ENCODE measurements at places on chromosomes 6 and 20.

- DNase-seq: no peak
Measured at GRCh38 chr6:15267221-15267620, 21.4 kb downstream of the JARID2 start.

GRCh38 chr20:63159826-63160640, 55.9 kb downstream of the YTHDF1 start:
- DNase-seq: no peak

DNA sequence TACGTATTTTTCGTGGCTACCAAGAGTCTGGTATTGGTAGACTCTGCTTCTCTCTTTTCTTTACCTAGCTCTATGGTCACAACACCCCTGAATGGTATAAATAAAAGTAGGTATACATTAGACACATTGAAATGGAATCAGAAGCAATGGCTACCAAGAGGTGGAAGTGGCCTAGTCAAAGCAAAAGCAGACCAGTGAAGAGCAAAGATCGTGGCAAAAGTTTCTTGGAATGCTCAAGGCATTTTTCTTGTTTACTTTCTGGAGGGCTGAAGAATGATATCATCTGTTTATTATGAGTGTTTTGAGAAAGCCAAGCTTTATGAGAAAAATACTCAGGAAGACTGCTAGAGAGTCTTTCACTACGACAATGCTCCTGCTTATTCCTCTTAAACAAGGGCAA, 28.6 kb upstream of the MOCS1 start:
- no peak for DNase-seq

DNA sequence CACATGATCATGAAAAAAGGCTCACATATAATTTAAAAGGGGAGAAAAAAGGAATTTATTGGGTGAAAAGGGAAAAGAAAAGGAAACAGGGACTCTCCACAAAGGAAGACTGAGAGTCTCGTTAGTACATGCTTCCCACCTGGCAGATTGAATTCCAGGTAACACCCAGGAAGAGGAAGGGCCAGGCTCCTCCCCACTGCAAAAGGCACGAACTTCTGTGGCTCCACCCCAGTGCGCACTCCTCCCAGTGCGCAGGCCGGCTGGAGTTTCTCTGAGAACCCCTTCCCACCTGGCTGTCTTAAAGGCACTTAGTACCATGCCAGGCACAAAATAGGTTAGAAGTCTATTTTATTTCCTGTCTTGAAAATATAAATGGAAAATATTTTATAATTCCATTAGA, 129.8 kb downstream of the COL12A1 start:
- no peak for DNase-seq

GRCh38 chr6:116286773-116287358, 7.1 kb upstream of the TSPYL1 start:
- DNase-seq: no peak

- peak; percentile 67 for DNase-seq
Measured at GRCh38 chr6:42771741-42772100, 10.1 kb upstream of the BICRAL start.

GRCh38 chr20:52446421-52447224, 255.0 kb upstream of the ZFP64 start:
- no peak for DNase-seq

DNA sequence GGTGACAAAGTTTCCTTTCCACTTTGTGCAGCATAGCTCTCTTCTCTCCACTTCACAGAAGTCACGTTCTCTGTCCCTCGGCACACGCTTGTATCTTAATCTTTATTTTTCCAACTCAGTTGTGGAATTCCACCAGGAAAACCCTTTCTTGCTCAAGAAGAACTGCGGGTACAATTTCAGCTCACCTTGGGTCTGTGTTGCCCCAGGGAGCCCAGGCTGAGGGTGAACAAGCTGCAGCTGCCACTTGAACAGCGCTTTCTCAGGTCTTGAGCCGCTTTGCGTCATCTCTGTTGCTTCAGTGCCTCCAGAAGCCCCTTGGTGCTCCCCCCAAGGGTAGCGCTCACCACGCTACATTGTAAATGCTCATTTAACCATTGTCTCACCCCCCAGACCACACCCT, 229.2 kb upstream of the TAB2 start:
- DNase-seq: no peak

DNA sequence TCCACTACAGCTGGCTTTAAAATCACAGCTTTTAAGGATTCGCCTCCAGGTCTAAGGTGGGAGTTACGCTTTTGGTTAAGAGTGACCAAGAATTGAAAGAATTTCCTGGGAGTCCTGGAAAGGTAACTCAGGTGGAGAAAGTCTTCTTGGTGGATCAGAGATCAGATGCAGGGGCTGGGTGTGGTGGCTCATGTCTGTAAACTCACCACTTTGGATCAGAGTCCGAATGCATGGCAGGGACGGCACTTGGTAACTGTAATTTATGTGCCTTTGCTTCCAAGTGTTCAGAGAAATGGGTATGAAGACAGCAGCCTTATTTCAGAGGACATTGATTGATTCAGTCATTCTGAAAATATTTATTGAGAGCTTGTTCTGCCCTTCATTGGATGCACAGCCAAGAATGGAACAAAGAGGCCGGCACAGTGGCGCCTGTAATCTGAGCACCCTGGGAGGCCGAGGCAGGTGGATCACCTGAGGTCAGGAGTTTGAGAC, 18.0 kb upstream of the JARID2 start:
- DNase-seq: no peak

DNA sequence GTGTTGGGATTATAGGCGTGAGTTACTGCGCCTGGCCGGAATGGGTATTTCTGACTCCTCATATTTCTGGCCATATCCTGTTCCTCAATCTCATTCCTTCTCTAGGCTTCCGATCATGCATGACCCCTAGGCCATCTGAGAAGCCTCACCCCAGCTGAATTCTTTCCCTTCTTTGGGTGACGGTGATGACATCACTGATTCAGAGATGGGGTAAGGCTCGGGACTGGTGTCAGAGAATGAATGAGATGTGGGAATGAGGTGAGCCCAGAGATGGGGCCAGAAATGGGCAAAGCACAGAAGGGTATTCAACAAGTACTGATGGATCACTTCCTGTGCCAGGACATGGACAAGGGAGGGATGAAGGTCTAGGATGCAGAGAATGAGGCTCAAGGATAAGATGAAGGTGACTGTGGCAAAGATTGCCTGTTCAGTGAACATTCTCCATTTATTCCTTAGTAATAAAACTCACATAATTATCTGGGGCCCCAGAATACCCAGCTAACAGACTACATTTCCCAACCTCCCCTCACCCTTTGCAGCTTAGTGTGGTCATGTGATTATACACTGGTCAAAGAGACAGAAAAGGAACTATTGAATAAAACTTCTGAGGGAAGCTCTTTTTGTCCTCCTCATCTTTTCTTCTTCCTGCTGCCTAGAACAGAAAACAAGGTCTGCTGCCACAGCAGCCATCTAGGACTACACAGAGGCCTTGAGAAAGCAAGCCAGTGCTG, 39.6 kb downstream of the KIAA0319 start:
- DNase-seq: no peak

DNA sequence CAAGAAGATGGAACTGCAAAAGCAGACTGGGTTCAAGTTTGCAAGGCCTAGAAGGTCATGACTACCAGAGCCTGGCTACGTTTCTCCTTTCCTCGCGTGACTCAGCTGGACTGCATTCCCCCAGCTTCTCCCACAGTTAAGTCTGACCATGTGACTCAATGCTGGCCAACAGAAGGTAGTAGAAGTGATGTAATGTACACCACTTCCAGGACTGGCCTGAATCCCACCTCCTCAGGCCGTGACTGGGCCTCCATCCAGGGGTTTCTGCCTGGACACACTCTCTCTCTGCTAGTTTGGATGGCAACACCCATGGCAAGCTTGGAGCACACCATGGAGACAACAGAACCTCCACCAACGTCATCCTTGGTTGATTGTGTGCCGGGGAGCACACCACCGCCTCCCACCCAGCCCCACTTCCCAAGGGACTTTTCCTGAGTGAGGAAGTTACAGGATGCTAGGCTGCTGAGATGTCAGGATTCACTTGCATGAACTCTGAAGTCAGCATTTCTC, 112.0 kb upstream of the CDYL start:
- no peak for DNase-seq

- DNase-seq: no peak
Measured at GRCh38 chr6:46918806-46919205, 2.9 kb downstream of the ADGRF5 start.

- no peak for DNase-seq
Measured at GRCh38 chr6:31397901-31398525, 5.4 kb upstream of the MICA start.

DNA sequence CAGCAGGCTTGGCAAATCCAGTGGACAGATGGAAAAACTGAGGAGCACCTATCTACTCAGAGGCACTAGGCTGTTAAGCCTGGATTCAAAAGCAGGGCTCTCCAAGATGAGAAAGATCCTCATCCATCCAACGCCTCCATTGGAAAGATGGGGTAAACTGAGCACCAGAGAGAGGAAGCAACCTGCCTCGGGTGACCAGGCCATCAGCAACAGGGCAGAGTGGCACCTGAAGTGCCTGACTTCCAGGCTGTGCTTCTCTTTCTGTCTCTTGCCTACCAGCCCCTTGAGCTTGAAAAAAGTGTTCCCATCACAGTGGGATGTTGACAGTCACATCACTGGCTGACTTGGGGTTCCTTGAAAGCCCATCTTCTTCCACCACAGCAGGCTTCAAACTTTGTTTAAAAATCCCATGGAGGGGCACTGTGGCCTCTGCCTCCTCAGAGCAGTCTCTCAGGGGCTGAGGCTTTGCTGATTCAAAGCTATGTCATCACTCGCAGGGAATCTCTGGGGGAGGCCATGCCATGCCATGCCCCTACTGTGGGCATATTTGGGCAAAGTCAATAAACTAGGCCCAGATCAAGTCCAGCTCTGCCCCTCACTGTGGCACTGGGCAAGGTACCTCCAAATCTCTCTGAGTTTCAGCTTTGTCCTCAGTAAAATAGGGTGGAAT, 44.8 kb upstream of the TGM2 start:
- no peak for DNase-seq

- no peak for DNase-seq
Measured at GRCh38 chr20:17298171-17298570, 71.3 kb downstream of the PCSK2 start.

- DNase-seq: no peak
Measured at GRCh38 chr20:61030130-61030529, 221.9 kb upstream of the CDH4 start.

GRCh38 chr6:107973594-107973993, 15.6 kb upstream of the SEC63 start:
- DNase-seq: no peak

DNA sequence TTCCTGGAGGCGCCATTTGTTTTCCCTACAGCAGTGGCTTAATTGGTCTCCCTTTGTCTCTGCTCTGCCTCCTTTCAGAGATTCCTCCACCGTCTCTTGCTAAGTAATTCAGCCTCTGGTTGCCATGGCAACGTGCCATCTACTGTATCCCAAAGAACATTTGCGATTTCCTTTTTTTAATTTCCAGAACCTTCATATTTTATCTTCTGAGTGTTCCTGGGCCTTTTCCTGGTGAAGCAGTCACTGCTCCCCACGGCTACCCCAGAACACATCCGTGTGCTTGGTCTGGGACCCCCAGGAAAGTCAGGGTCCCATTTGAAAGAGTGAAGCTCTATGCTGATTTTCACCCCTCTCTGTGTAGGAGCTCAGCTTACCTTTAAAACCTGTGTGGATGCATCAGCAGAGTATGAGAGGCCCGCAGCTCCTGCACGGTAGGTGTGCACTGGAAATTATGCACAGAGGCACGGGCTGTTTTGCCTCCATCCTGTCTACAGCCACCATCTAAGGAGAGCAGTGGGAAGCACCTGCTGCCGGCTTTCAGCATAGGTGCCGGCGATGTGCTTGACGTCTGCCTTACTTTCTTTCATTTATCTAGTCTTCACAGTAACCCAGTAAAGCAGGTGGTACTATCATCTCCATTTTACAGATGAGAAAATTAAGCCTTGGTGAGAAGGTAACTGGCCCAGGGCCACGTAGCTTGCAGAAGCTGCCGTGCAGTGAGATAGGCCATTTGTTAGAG, 122.8 kb downstream of the SYCP2 start:
- peak; percentile 22 for DNase-seq

GRCh38 chr6:148854096-148854495, 107.3 kb downstream of the UST start:
- DNase-seq: no peak

DNA sequence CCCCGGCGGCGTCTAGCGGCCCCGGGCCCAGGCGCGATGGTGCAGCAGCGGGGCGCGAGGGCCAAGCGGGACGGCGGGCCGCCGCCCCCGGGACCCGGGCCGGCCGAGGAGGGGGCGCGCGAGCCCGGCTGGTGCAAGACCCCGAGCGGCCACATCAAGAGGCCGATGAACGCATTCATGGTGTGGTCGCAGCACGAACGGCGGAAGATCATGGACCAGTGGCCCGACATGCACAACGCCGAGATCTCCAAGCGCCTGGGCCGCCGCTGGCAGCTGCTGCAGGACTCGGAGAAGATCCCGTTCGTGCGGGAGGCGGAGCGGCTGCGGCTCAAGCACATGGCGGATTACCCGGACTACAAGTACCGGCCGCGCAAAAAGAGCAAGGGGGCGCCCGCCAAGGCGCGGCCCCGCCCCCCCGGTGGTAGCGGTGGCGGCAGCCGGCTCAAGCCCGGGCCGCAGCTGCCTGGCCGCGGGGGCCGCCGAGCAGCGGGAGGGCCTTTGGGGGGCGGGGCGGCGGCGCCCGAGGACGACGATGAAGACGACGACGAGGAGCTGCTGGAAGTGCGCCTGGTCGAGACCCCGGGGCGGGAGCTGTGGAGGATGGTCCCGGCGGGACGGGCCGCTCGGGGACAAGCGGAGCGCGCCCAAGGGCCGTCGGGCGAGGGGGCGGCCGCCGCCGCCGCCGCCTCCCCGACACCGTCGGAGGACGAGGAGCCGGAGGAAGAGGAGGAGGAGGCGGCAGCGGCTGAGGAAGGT, 715 bp downstream of the SOX12 start:
- peak; percentile 68 for DNase-seq

DNA sequence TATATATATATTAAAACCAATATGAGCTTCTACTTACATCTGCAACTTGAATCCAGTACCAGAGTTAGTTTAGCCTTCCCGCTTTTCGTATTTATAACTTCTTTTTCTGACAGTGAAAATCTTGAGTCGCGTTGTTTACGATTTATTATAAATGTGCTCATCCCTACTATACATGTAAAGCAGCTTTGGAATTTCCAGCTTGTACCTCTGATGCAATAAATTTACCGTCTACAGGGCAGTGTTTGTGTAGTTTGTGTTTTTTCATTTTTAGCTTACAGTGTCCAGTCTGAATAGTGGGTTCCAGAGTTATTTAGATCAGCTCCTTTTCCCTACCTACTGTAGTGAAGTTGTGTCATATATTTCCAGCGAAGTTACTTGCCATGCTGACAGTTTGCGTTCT, 66.3 kb downstream of the TIAM2 start:
- no peak for DNase-seq

DNA sequence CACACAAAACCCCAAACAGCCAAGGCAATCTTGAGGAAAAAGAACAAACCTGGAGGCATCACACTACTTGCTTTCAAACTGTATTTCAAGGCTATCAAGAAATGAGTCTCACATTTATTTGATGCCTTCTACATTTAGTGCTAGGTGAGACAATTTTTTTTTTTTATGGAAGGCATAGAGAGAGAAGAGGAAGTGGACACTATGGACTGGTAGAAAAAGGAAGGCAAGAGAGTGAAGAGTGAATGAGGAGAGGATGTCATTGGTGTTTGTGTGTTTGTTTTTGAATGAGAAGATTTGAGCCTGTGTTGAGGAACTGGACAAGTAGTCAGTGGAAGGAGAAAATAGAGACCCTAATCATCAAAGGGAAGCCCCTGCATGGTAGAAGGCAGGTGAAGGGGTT, 182.0 kb upstream of the JAG1 start:
- no peak for DNase-seq

- no peak for DNase-seq
Measured at GRCh38 chr20:3678198-3678597, 3.6 kb downstream of the ADAM33 start.

- no peak for DNase-seq
Measured at GRCh38 chr6:29938746-29939508, 3.4 kb upstream of the HLA-A start.
